NCI-H345 (cell line): ENCODE measurements at places on chromosomes 6 and 20.

DNA sequence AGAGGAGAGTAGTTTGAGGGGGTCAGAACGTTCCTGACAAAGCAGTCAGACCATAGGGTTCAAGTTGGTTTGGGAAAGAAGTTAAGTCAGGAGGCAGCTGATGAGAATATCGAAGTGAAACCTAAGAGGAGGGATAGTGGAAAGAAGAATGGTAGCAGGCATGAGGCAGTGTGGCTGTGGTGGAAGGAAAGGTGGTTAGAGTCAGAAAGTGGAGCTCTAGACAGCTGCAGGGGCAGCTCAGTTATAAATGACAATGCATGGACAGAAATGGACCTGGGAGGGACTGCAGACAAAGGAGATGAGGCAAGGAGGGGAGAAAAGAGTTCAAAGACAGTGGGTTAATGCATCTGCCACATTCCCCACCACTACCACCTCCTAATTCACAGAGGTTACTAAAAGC is 66.6 kb downstream of the SMLR1 start:
- DNase-seq: no peak

DNA sequence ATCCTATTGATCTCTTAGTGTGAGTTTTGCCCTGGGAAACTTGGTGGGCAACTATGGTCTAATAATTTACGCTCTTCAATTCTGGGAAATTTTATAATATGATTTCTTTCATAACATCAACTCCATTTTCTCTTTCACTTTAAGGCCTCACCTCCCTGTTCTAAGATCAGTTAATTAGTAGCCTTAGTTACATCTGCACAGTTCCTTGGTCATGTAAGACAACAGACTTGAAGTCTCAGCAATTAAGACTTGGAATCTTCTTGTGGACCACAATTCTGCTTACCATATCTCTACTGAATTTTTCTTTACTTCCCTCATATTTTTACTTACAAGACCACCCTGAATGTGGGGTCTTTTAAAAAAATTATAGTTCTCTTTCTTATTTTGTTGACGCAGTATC is 8.7 kb downstream of the ENPP3 start:
- DNase-seq: no peak

DNA sequence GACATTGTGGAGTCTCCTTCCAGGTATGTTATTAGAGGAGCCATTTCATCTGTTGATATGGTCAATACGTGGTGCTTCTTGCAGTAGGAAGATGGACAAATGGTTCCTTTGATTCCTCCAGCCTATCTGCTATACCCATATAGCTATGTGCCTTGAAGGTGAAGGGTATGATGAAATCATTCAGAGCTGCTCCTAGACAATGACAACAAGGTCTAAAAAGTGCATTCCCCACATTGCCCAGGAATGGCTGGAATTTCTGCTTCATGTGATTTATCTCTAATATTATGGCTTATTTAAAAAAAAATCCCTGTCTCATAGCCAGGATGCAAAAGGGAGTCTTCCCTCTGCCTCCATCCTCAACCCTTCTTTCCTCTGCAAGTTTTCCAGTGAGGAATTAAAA is 14.1 kb downstream of the DAAM2 start:
- DNase-seq: no peak

GRCh38 chr6:44001318-44002066 is 125.8 kb downstream of the MRPL14 start:
- DNase-seq: peak; percentile 31

GRCh38 chr6:21604081-21604480 is 10.5 kb downstream of the SOX4 start:
- DNase-seq: no peak

DNA sequence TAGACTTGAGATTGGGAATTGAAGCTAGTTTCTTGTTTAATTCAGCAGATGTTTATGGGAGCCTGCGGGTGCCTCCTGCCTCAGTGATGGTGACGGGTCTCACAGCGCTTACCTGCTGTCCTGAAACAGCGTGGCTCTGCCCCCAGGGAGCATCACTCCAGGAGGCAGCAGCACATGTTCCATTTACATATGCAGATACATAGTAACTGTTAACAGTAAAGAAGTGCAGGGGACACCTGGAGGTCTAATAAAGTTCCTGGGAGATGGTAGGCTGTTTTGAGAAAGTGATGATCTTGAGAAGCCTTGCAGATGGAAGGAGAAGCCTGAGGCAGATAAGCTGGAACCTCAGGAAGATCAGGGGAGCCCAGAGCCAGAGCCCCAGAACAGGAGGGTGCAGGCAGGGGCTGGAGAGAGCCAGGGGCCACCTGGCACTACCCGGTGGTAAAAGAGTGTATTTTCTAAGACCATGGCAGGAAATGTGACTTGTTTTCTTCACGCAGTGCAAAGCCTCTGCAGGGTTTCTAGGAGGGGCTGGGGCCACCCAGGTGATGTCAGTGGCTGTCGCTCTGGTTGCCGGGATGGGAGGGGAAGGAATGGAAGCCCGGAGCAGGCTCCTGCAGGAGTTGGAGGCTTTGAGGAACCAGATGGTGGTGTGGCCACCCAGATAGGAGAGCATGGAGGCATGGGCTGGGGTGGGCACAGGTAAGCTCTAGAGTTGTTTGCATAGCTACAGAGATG is 24.2 kb upstream of the KIF25 start:
- peak; percentile 27 for DNase-seq

DNA sequence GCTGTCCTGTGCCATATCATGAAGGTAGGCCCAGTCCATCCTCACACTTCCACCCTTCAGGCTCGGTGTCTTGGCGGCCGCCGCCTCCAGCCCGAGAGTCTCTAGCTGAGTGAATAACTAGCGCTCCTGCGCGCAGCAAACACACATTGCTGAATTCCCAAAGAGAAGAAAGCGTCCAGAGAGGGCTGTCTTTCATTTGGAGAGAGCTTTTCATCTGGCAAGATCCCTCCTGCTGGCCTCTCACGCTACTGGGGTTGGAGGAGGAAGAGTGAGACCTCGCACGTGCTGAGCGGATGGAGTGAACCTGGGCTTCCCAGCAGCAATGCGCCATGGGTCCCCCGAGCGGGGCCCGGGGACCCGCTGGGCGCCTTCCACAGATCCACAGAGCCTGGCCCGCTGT is 73.2 kb downstream of the NCR2 start:
- no peak for DNase-seq

DNA sequence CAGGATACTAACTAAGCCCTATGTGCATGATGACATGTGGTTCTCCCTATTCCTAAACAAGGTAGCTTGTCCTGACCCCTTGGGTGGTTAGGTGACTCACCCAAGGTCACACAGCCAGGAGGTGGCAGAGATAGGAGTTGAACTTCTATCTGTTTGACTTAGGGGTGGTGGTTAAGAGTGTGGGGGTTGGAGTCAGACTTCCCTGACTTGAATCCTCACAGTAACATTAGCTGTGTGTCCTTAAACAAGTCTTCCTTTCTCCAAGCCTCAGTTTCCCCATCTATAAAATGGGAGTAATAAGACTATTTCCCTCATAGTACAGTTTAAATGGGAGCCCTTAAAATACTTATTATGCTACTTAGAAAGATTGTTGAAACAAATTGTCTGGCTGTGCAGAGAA is 21.9 kb downstream of the SLC12A5 start:
- DNase-seq: no peak

DNA sequence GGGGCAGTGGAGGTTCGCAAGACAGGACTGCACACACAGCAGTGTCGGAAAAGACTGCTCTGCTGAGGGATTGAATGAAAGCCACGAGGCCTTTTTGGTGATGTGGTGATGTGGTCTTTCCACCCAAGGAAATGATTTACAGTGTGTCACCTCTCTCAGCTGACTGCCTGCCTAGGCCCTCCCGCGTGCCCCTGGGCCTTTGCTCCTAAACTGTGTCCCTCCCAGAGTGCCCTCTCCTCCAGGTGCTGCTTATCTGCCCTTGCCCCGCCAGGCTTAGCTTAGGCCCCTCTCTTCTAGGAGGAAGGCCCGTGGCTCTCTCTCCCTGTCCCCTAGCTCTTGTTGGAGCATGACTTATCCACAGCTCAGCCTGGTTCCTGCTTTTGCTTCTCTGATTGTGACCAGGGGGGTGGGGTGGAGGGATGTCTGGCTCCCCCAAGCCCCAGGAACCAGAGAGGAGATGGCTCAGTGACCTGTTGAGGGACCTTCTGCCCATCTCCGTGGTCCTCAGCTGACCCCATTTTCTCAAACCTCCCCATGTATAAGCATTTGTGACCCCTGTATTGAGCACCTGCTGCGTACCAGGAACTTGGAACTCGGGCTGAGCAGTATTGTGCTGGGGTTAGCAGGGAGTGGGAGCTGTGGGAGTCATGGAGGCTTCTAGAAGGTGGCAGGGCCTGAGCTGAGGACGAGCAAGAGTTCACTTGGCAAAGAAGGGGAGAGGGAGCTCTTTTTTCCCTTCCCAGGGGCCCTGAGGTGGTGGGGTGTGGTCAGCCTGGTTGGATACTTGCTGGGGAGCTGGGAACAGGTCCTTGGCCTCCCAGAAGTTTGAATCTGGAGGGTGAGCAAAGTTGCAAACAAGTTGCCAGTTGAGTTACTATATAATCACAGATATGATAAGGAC is 2.2 kb downstream of the SRC start:
- DNase-seq: no peak

DNA sequence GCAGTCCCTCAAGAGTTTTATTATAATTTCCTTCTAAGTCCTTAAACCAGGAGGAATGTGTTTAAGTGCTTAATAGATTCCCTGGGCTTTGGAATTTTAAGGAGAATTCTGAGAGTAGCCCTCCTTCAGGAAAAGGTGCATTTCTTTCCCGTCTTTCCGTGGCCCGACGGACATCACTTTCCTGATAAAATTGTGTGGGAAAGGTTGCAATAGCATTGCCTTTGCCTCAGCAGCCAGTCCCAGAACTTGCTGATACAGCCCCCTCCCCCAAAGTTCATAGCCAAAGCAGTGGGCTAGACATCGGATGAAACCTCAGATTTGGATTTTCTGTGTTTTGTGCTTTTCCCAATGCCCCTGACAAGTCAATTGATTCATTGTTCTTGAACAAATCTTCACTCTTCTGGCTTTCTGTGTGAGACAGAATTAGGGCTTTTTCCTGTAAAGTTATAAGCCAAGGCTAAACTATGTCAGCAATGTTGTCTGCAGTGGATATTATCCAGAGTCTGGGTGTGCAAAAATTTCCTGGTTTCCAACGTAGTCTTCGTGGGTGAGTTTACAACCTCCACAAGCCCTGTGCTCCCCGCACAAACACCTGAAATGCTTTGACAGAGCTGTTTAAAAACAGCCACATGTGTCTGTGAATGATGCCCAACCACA is 1.1 kb upstream of the SMOC2 start:
- no peak for DNase-seq

- no peak for DNase-seq
These were observed 21.9 kb upstream of the KIAA0408 start for GRCh38 chr6:127481111-127481510.

- no peak for DNase-seq
These were observed 640.5 kb downstream of the DHX35 start for GRCh38 chr20:39602649-39603048.

DNA sequence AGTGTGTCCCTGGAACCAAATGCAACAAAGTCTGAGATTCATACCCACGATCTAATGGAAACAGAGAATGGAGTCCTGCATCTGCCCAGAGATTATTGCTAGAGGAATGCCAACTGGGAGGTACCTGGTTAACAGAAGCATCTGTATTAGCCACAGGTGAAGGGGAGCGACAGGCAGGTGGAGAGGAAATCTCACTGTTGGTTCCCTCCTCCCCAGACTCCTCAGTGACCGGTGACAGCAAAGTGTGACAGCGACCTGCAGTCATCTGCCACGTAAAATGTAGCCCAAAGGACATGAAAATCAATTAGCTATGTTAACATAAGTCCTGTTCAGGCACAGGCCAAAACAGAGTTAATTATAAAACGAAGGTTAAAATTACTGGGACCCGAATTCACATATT is 336.6 kb downstream of the SYNE1 start:
- DNase-seq: no peak

GRCh38 chr6:4474810-4475209 is 301.4 kb upstream of the CDYL start:
- DNase-seq: no peak

DNA sequence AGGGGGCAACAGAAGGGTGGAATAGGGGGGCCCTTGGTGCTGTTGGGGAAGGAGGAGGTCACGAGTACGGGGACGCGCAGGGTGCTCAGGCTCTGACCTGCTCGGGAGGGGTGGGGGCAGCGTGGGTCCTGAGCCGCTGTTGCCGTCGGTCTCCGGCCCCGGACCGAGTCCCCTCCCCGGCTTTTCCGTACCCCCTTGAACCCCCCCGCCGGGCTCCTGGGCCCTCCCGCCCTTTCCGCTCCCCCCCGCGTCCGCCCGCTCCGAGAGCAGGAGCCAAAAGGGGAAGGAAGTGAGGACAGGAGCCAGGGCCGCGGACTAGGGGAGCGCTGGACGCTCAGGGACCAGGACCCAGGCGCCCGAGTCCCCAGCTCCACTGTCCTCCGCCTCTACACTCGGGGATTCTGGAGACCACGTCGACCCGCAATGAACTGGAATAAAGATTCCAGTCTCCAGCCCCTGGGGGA is at the start of gene RGL2:
TSS of gene RGL2 (minus strand) at position 170 of the 464 bp plus-strand sequence. CDS start 332 bp downstream, outside the sequence.
- peak; percentile 66 for DNase-seq

- no peak for DNase-seq
These were observed 196.1 kb downstream of the GRM1 start for GRCh38 chr6:146224988-146225387.

DNA sequence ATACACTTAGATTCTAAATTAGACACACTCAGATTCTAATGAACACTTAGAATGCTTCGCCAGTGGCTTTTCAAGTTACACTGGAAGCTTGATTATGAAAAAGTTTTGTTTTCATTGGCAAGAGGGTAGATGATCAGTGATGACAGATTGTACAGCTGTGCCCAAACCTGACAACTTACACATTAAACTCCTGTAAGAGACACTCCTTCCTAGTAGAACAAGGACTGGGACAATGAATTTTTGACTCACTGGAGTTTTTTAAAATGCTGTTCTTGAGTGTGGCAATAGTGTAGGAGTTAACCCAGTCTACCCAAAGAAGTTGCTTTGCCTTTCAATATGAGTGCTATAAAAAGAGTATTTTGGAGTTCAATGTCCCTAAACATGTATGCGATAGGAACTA is 140.8 kb downstream of the SLC16A10 start:
- no peak for DNase-seq

- DNase-seq: no peak
These were observed 76.9 kb downstream of the TXNDC5 start for GRCh38 chr6:7833751-7834070.

GRCh38 chr6:129748212-129748900 is 38.4 kb upstream of the ARHGAP18 start:
- no peak for DNase-seq

- no peak for DNase-seq
These were observed 2.8 kb downstream of the VARS1 start for GRCh38 chr6:31792761-31793171.

GRCh38 chr20:6440443-6440799 is 317.6 kb upstream of the FERMT1 start:
- DNase-seq: no peak

DNA sequence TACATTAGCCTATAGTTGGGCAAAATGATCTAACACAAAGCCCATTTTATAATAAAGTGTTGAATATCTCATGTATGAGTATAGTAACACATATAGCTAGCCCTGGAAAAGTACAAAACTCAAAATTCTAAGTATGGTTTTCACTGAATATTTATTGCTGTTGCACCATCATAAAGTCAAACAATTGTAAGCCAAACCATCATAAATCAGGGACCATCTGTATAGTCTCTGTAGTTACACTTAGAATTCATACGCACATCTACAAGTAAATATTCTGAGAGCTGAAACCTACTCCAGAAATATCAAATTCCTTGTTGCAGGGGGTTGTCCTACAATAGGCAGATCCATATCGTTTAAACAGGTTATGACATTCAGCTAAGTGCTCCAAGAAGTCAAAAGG is 817.3 kb downstream of the BCKDHB start:
- DNase-seq: no peak
